ENCODE measurements at places on chromosomes 5 and 9.

DNA sequence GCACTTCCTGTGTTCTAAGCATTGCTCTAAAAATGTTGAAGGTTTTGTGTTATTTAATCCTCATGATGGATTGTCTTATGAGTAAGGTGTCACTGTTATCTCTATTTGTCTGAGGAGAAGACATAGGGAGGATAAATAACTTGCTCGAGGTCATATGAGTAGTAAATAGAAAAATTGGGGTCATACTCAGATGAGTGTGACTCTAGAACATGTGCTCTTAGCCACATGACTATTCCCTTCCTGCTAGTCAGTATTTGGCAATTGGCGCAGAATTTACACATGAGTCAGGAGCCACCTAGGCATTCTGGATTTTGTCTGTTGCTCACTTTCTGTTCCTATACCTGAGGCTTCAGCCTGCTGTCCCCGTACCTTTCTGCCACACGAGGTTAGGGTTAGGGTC lies 234.6 kb upstream of the CD180 start:
- DNase-seq = no peak

GRCh38 chr5:146342882-146343865 lies 4.5 kb downstream of the POU4F3 start:
- peak; percentile 24 for DNase-seq

DNA sequence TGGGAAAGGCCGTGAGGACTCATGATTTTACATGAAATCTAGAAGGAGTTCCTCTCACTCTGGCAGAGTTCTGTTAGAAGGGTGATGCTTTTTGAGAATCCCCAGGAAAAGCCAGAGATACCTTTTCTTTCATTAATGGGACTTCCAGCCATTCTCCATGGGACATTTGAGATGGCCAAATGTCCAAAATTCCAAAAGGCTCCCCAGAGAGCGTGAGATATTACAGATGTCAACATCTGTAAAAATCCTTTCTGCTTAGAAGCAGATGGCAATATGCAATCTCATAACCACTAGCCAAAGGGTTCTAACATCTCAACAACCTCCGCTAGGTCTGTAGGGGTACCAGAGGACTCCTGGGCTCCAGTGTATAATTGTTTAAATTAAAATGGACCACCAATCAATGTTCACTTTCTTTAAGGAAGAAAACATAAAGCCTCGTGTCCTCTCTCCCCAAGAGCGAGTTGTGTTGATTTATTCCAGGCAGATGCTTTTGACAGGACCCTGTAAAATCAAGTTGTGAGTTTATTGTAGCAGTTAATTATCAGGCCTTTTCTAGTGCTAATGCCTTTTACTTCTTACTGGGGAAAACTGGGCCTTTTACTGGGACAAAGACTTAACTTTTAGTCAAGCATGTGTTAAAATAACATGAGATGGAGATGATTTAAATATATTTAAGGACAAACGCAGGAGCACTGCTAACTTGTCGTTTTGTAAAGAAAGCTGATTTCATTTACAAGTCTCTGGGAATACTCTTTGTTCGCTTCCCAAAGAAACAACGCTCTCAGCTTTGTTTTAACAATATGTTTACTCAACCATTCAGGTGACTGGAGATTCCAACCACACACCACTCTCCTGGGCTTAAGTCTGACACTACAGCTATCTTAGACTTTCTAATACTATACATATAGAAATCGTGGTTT lies 4.8 kb downstream of the GAS1 start:
- peak; percentile 64 for DNase-seq

DNA sequence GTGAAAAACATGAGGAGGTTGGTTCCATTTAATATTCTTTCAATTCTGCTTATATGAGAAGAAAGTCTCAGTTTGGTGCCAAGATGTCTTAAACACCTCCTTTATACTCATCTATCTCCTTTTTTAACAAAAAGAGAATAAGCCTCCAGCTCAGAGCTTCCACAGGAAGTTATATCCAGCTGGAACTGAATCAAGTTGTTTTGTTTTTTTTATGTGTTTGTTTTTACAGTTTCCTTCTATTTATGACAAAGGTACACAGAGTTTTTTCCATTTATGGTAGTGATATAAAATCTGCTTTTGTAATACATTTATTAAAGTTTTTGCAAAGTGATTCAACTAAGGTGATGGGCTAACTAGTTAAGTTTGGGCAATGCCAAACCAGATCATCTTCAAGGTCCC lies 10.4 kb downstream of the SPARC start:
- no peak for DNase-seq

DNA sequence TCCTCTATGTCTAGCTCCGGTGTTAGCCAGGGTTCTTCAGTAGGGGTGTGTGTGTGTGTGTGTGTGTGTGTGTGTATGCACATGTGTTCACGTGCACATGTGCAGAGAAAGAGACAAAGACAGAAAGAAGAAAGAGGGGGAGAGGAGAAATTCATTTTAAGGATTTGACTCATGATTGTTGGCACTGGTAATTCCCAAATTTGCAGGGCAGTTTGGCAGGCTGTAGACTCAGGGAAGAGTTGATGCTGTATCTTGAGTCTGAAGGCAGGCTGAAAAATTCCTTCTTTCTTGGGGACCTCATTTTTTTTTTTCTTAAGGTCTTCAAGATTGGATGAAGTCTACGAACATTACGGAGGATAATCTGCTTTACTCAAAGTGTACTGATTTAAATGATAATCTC lies 335.7 kb downstream of the NSG2 start:
- DNase-seq = no peak

- no peak for DNase-seq
Measured at GRCh38 chr9:91092214-91092613, 269.5 kb downstream of the AUH start.

DNA sequence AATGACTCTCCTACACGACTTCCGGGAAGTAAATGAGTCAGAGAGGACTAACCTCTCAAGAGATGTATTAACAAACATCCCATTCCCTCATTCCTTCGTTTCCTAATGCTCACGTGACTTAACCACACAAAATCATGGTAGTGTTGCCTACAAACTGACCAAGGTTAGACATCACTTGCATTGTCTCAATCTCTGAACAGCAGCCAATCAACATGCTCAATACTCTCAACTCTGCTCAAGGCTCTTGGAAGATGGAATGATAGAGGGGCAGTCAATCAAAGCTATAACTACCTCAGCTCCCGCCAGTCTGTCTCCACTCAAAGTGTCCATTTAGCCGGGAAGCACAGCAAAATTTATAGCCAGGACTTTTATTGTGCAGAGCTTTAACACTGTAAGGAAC lies 143.8 kb upstream of the PIK3R1 start:
- no peak for DNase-seq

- DNase-seq = no peak
Measured at GRCh38 chr9:1878811-1879210, 136.3 kb upstream of the SMARCA2 start.

DNA sequence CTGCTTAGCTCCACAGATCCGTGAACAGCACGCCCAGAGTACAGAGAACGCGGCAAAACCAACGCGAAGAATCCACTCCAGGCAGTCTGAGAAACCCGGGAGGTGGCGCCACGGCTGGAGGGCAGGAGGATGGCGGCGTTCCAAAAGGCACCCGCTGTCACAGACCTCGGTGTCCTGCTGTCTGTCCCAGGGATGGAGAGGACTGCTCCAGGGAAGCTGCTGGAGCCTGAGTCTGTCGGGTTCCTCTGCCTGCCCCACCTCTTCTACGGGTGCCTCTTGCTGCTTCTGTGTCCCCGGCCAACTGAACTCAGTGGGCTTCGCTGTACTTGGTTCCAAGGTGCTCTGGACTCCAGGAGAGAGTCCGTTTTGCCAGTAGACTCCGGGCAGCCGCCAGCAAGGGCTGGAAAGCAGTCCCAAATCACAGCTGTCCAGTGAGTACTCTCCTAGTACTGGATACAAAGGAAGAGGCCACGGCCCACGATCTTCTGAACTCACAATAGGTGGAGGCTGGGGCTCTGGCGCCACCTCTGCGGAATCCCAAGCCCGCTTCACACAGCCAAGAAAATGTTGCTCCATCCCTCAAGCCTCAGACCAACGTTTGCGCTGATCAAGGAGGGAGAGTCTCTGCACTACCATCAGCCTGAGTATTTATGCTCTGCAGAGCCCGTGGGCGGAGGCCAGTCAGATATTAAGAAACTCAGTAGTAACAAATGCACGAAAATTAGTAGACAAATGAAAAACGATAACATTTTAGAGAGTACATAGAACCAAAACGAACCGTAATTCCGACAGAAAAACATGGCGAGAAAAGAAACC lies 440 bp downstream of the ANXA2R start:
- DNase-seq = peak; percentile 81

DNA sequence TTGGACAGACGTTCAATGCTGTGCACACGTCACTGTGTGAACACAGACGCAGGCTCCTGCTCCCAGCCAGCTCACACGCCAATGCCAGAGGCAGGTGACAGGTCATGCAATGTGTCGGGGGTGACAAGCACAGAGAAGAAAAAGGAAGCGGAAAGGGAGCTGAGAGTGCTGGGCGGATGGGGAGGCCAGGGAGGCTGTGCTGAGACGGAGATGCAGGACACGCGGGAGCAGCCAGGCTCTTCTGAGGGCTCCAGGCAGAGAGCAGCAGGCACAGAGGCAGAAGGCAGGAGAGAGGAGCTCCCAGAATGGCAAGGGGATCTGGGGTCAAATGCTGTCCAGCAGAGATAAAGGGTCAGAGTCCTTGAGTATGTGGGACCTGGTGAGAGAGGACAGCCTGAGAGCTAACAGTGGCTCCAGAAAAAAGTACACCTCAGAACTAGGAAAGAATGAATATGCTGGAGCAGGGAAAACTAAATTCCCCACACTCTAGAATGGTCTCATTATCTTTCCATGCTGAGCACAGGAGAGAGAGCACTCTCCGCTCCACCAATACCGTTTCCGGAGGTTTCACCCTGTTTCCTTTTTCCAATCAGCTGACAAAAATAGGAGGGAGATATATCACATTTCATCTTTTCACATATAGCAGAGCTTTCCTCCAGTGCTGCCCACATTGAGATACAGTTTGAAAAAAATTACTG lies 32.8 kb upstream of the NSMF start:
- no peak for DNase-seq

DNA sequence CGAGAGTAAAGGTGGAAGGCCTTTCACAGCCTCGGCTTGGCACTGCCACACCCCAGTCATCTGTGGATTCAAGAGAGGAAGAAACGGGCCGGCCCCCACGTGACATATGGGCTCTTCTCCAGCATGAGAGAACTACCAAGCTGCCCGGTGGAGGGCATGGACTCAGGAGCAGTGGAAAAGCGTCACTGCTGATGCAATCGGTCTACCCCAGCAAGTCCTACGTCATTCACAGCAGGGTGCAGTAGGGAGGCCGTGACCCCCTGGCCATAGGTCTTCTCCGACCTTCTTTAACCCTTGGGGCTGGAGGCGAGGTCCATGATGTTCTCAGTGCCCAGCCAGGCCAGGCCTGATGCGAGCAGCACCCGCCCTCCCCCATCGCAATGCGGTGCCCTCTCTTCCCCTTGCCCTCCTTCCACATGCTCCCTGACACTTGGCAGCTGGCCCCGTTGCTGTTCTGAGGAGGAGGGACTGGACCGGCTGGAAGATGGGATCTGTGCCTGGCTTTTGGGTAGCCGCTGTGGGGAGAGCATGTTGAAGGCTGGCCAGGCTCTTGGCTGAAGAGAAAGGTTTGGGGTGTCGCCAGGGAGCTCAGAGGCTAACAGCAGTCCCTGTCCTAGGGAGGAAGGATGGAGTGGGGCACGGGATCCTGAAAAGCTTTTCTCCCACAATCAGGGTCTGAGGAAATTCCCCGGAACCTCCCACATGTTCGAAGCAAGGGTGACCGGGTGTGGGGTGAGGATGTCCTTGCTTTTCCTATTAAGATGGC lies 89.8 kb downstream of the LIFR start:
- DNase-seq = no peak

GRCh38 chr9:131008563-131008908 lies 438 bp upstream of the LAMC3 start:
- no peak for DNase-seq

GRCh38 chr5:80082281-80082680 lies 47.1 kb downstream of the THBS4 start:
- DNase-seq = no peak

DNA sequence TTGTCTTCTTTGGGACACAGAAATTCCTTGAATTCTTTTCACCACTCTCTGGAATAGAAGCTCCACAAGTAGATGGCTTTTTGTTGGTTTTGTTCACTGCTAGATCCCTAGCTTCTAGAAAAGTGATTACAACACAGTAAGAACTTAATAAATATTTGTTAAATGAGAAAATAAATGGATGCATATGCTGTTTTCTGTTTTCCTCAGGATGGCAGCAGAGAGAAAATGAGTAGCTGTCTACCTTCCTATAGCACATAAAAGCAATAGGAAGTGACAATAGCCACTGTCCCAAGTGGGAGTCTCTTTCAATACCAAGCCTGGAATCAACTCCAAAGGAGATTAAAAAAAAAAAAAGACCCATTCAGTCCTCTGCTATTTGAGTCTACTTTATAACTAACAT lies 100.6 kb upstream of the NREP start:
- no peak for DNase-seq

DNA sequence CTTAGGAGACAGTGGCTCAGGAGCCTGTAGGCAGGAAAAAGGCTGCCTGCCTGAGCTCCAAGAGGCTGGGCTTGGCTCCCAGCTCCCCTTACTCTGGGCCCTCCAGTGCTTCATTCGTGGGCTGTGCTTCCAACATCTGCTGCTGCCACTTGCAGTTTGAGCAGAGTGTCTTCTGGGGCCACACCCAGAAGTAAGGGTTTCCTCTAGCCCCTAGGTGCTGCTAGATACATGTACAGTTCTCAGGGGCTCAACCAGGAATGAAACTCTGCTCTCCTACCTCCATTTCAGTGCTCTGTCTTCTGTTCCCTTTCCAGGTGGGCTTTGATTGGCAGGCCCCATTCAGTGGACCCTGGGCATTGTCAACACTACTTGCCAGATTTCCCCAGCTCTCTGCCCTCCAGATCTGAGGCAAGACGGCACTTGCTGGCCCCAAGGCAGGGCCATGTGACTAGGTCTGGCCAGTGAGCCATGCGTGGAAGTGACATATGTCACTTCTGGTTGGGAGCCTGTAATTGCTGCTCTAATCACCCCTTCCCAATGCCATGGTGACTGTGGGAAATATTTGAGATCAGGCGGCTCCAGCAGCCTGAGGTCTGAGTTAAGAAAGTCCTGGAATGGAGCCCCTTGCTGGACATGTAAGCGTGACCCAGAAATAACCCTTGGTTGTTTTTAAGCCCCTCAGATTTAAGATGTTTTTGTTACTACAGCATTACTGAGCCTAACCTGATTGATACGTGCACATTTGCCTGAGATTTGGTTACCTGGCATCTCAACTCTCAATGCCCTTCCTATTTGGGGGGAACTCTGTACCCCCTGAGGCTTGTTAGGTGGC lies 9.4 kb upstream of the BOD1 start:
- peak; percentile 64 for DNase-seq

Measured in eye (tissue), 1 donor.